ENCODE measurements at places on chromosomes 5 and 9. TPM values are rescaled to one million over a fixed set of nuclear protein-coding genes. Genes with fewer than 3 reads are reported as not detected.

GRCh38 chr5:92552206-92553160 lies 1028.5 kb downstream of the NR2F1-AS1 start:
- H3K4me1 ChIP-seq = no peaks in the 10 kb centered on the region
- no peaks in the 10 kb centered on the region for H3K36me3 ChIP-seq
- H3K4me3 ChIP-seq = no peak overlapping the region
- no peaks in the 10 kb centered on the region for H3K27me3 ChIP-seq

GRCh38 chr5:52998552-52999313 lies 9.6 kb downstream of the ITGA2 start:
- H3K27me3 ChIP-seq = no peaks in the 10 kb centered on the region
- H3K36me3 ChIP-seq = peaks cover 47% of the 10 kb centered on the region
- peaks cover 48% of the 10 kb centered on the region for H3K4me1 ChIP-seq

- H3K4me3 ChIP-seq = no peak overlapping the region
- H3K27ac ChIP-seq = no peak overlapping the region
- peaks cover 16% of the 10 kb centered on the region for H3K4me1 ChIP-seq
- no peak for DNase-seq
- peaks cover 48% of the 10 kb centered on the region for H3K27me3 ChIP-seq
These were observed 5.6 kb downstream of the MAMDC2 start for GRCh38 chr9:70049236-70049635.

Gene RNF183
- total RNA-seq = not detected

Gene FBN2
- total RNA-seq = not detected

Gene OR1Q1
- 0.40 TPM for total RNA-seq

Gene SHOC1
- total RNA-seq = not detected

All from activated CD8-positive, alpha-beta memory T cell treated with anti-CD3 and anti-CD28 coated beads, Interleukin-2, amount 10 ng/mL, durations not matched to agents 7 days and 5 days (primary cell).